ENCODE measurements at places on chromosomes 11 and 22. TPM values are rescaled to one million over a fixed set of nuclear protein-coding genes. Genes with fewer than 3 reads are reported as not detected.

The NCAM1 gene
- 183 TPM for polyA plus RNA-seq

The OR2AG1 gene
- not detected for polyA plus RNA-seq

The TRIM34 gene
- 4.1 TPM for polyA plus RNA-seq

- DNase-seq = no peak
Observed at GRCh38 chr11:76631566-76632308, 38.8 kb downstream of the LRRC32 start.

DNA sequence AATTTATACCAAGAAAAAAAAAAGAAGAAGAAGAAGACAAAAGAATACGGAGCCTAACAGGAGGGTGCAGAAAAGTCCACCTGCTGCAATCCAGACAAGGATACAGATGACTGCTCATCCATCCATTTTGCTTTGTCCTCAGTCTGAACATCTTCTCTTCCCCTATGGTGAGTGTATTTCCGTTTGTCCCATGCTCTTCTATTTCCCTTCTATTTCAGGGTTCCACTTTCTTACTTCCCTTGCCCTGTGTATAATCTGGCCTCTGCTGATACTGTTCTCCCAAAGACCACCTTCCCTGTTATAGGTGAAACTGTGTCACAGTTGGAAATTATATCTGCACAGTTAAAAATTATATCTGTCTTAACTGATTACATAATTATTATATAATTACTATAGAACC, 48.7 kb upstream of the USP47 start:
- no peak for DNase-seq

- DNase-seq = no peak
Observed at GRCh38 chr22:49010070-49010863, 817.4 kb downstream of the BRD1 start.
